ENCODE measurements at places on chromosomes 4 and X.
A peak's percentile ranks its signal among the peaks of the same experiment; 100 is the strongest.

DNA sequence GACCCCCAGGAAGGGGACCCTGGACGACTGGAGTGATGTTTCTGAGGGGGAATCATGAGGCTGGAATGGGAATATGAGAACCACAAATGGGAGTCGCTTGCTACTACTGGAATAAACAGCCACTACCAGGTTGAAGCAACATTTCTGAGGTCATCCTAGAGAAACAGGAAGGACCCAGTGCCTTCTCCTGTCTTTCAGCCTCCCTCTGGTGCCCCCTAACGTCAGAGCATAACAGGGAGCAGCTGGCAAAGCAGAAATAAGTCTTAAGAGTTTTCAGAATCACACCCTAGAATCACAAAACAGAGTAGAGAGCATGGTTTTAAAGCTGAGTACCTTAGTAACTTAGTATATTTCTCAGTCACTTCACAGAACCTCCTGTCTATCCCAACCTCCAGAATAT, 347.8 kb upstream of the PITX2 start:
- no peak for DNase-seq

- DNase-seq = no peak
Observed at GRCh38 chr4:151718984-151719955, 41.5 kb downstream of the GATB start.

GRCh38 chr4:23903859-23904438, 14.1 kb upstream of the PPARGC1A start:
- DNase-seq = no peak

- no peak for DNase-seq
Observed at GRCh38 chr4:150784305-150784704, 202.4 kb downstream of the MAB21L2 start.

DNA sequence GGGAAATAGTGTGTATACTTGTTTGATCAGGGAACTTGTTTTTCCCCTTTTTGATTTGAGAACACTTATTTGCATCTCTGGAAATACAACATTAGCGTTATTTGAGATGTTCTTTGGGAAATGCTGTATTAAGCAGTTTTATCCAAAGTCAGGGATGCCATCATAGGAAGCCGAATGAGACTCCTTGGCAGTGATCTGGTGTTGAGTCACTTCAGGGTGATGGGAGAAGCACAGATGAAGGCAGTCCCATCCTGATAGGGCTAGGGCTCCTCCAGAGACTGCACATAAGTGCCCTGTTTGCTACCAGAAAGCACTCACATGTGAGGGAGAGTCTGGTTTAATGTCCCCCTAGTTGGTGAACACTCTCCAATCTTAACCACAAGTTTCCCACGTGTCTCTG, 62.3 kb downstream of the IL1RAPL1 start:
- DNase-seq = no peak

DNA sequence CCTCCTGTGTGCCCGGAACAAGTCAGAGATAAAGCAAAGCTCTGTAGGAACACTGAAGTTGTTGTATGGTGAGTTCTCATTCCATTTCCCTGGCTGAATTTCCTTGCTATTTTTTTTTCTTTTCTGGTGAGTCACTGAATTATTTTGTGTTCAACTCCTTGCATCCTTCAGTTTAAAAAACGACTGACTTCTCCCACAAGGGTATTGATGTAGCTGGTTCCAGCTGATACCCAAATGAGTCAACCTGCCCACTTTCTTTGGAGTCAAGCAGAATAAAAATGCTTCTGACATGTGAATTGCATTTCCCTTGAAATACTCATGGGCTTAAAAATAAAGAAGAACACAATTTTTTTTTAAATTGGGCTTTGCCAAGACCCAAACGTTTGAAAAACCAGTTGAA, 85.5 kb downstream of the SHOX start:
- no peak for DNase-seq

DNA sequence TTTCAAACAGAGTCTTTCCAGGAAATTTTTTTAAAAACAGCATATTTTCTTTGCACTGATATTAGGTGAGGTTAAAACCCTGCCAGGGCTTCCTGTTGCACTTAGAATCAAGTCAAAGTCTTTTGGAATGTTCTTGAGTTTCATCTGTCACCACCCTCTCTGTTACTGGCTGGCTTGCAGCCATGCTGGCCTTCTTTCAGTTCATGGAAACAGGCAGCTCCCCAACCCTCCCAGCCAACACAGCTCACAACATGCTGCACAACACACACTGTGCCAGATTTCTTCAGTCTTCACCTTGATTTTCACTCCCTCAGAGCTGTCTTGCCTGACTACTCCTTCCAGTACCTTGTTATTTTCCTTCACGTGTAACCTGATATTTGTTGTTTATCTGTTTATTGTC, 129.5 kb downstream of the KCNIP4 start:
- no peak for DNase-seq

GRCh38 chrX:96704629-96705028, 20.0 kb downstream of the DIAPH2 start:
- DNase-seq = no peak

- DNase-seq = no peak
Observed at GRCh38 chrX:120857240-120857639, 18.4 kb downstream of the CT47B1 start.

DNA sequence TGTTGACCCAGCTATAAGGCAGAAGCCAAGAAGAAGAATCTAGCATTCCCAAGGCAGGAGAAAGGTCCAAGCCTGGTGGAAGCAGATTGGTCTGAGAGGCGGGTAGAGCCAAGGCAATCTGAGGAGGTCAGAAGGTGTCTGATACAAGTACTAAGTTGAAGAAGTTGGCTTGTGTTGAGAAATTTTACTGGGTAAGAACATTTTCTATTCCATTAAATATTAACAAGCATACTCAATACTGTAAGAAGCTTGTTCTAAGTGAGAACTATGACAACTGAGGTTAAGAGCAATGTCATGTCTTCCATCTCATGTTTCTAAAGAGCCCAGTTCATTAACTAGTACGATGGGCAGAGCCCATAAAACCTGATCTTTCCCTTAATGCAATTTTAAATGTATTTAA, 75.0 kb downstream of the FAM13A start:
- no peak for DNase-seq

DNA sequence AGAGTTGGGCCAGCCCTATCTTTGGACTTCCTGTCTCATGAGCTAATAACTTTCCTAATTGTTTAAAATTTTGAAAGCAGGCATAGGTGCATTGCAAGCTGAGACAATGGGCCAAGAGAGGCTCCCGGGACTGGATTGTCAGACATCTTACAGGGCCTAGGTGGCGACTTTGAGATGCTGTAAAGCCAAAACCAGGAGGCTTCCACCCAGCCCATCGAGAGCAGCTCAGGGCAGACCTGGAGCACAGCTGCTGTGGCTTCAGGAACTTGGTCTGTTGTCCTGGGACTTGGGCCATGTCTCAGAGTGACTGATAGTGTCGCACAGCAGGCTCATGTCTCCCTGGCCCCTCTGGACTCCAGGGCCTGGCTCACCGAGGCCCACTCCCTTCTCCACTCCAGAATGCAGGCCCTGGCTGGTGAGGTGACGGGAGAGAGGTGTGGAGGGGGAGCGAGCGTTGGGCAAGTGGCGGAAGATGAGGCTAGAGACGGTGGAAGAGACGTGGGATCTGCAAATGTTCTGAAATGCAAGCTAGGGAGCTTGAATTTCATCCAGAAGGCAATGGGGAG, 24.1 kb upstream of the MTM1 start:
- peak; percentile 8 for DNase-seq

DNA sequence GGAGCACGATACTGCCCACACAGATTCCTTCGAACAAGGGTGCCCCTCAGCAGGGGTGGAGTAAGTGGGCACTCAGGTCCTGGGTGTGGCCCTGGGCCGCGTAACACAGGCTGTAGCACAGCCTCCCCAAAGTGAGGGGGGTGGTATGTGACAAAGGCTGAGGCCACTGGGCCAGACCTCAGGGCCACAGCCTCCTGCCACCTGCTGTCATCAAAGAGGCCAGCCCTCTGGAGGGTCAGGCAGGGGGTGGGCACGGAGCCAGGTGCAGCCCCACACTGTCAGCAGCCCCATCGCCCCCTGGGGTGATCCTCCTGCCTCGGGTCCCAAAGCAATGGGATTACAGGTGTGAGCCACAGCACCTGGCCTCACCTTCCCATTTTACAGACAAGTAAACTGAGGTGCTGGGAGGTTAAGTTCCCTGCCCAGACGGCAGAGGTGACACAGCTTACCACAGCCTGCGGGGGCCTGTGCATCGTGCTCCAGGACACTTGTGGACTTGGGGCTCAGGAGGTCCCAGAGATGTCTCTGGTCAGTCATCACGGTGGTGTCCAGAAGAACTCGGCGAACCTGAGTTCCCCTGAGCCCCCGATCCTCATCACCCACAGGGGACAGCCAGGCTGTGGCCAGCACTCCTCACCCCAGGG, 27.5 kb upstream of the MXD4 start:
- no peak for DNase-seq

DNA sequence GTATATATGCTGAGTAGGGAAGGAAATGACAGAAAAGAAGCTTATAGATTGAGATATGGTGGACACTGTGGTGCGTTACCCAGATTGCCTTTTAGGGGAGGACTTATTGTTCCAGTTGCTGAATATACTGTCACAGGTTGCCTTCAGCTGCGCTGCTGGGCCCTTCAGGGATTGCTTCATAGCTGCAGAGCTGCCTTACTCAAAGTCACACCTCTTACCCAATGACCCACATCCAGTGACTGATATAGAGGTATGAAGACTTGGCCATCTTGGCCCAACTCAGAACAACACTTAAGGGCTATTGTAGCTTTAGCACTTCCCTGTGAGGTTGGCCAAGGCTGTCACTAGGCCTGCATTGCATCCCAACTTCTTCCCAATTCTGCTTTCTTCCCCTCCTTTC, 63.4 kb upstream of the TMEM164 start:
- no peak for DNase-seq

- DNase-seq = no peak
Observed at GRCh38 chr4:84673475-84674240, 90.7 kb downstream of the CDS1 start.

DNA sequence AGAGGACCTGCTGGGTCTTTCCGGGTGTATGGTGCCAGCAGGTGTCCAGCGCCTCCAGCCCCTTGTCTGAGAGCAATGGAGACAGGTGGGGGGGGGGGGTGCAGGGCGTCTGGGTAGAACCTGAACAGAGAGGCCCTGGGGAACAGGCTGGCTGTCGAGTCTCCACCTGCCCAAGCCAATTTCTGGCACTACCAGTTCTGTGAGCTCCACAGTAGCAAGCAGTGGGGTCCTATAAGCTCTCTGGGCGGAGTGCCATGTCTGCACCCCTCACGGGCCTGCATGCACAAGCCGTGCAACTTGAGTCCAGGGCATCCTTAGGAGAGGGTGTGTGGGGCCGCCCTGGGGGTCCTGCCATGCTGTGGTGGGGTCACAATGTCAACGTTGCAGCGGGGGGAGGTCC, 10.1 kb upstream of the FGFR3 start:
- no peak for DNase-seq

- DNase-seq = no peak
Observed at GRCh38 chrX:1546691-1547251, 9.8 kb upstream of the P2RY8 start.

GRCh38 chr4:172648471-172648870, 520.1 kb upstream of the GALNT7 start:
- DNase-seq = no peak

DNA sequence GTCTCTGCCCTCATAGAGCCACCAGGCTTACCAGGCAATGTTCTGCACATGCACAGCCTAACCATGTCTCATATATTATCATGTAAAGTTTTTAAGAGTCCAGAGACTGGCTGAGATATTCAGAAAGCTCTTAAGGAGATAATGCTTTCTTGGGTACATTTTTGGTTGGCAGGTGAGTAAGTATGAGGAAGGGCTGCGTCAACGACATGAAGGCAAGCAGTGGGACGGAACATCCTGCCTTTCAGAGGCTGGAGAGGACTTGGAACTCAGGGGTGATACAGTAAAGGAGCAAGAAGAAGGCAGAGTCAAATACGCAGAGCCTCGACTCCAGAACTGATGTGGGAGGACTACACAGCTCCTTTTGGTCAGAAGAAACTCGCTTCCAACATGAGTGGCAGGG, 74.8 kb upstream of the MTNR1A start:
- no peak for DNase-seq

- no peak for DNase-seq
Observed at GRCh38 chr4:154019811-154020210, 230.9 kb upstream of the SFRP2 start.

GRCh38 chrX:116490104-116490503, 27.3 kb upstream of the CT83 start:
- no peak for DNase-seq

DNA sequence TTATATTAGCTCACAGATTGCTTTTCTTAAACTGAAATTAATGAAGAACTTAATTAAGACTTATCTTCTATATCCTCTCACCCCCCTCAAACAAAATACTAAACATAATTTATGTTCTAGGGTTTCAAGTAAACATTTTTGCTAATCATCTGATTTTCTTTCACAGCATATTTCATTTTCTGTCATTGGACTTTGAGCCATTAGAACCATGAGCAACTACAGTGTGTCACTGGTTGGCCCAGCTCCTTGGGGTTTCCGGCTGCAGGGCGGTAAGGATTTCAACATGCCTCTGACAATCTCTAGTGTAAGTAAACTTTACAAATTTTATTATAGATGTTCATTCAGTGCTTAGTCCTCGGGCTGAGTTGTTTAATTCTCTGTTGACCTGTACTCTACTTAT, 3.3 kb downstream of the PDLIM5 start:
- no peak for DNase-seq

DNA sequence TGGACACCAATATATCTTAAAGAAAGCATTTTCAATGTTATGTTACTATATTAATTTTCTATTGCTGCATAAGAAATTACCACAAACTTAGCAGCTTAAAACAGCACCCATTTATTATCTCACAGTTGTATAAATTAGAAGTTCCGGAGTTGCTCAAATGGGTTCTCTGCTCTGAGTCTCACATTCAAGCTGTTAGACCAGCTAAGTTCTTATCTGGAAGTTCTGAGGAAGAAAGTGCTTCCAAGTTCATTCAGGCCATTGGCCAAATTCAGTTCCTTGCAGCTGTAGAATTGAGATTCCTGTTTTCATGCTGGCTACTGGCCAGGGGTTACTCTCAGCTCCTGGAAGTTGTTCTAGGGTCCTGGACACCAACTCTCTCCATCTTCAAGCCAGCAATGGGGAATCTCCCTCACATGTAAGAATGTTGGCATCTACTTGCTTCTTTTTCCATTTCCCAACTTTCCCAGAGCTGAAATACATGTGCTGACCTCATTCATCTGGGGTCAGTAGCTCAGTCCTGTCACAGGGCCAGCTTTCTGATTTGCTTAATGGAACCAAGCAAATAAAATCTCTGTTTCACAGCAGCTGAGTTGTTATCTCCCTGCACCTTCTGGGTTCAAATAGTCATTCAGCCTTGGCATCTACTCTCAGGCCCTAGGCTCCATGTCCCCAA, 99.6 kb upstream of the INTU start:
- DNase-seq = no peak

DNA sequence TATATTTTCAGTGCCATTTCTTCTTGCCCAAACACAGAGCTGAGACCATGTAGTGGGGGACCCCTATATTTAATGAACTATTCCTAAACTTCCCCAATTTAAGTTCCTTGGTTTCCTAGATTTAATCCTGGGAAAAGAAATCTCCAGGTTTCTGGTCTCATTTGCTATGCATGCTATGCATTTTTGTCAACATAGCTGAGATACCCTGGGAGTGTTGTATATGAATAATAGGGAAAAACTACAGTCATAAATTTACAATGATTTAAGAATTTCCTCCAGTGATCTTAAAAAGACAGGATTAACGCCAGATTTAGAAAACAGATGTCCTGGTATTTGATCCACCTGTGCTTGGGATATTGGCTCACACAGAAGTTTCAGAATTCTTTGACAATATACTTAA, 136.8 kb upstream of the RAPGEF2 start:
- no peak for DNase-seq
